Pancreas (tissue), 10 donors: ENCODE measurements at places on chromosomes 2 and 18.

GRCh38 chr18:75201282-75202270 is 7.4 kb downstream of the PTGR3 start:
- peak; percentile 57 for DNase-seq

- DNase-seq: no peak
Observed at GRCh38 chr2:121173112-121173511, 111.9 kb downstream of the TFCP2L1 start.

DNA sequence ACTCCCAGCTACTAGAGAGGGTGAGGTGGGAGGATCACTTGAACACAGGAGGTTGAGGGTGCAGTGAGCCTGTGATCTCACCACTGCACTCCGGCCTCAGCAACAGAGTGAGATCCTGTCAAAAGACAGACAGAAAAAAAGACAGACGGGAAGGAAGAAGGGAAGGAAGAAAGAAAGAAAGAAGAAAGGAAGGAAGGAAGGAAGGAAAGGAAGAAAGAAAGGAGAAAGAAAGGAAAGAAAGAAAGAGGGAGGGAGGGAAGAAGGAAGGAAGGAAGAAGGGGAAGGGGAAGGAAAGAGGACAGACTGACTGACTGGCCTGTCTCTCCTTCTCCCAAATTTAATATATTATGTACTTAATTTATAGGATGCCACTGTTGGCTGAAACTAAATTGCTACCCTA is 21.6 kb downstream of the SP9 start:
- no peak for DNase-seq

DNA sequence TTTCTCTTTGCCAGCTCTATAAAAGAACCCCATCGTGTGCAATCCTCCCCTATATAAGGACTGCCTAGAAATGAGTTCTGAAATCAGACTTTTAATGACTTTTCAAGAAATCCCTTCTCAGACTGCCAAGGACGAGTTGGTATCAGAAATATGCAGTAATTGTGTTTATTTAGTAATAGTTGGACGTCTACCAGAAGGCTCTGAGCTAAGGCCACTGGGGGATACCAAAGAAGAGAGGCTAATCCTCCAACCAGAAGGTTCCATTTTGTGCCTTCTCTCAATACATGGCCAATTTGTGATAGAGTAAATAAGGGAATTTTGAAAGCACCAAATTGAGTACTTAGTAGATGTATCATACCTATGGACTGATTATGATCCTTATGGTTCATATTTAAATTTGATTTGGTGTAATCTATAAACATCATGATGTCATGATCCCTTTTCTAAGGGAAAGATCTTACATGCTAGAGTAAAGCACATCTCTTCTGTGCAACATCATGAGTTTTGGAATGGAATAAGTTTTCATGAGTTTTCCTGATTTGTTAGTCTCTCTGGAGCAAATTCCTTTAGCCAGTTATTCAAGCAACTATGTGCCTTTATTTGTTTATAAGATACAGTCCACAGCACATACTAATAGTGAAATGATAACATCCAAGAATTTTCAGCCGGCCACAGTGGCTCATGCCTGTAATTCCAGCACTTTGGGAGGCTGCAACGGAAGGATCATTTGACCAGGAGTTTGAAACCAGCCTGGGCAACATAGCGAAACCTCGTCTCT is 82.2 kb upstream of the LTBP1 start:
- DNase-seq: no peak

DNA sequence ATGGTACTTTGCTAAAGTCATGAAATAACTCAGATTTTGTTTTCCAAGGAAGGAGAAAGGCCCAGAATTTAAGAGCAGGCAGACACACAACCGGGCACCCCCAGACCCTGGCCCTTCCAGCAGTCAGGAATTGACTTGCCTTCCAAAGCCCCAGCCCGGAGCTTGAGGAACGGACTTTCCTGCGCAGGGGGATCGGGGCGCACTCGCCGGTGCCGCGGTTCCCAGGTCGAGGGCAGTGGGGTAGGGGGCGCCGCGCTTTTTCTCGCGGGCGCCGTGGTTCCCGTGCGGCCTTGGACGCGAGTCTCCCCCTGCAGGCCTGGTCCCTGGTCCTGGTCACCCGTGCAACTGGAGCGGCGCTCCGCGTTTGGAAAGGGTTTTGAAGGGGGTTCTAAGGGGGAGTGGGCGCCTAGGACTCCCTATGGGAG is 1.2 kb downstream of the ZNF236 start:
- DNase-seq: peak; percentile 22

DNA sequence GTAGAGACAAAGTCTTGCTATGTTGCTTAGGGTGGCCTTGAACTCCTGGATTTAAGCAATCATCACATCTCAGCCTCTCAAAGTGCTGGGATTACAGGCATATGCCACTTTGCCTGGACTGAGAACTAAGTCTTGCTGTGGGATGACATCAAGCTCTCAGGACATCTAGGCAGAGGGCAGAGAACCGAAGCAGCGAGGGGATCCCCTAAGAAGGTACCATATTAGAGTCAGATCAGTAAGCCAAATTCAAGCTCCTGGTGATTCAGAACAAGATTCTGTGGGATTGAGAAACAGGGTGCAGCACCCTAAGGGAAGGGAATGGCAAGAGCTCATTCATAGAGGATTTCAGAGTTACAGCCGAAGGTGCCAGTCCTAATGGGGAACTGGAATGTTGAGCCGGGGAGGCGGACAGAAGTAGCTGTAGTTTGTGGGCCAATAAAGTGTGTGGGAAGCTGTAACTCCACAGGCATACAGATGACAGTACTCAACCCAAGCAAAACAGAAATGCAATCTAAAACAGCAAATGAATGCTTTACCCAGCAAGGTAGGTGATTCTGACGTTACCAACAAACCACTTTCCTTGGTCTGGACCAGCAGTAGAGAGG is 30.9 kb downstream of the EPHA4 start:
- DNase-seq: no peak

DNA sequence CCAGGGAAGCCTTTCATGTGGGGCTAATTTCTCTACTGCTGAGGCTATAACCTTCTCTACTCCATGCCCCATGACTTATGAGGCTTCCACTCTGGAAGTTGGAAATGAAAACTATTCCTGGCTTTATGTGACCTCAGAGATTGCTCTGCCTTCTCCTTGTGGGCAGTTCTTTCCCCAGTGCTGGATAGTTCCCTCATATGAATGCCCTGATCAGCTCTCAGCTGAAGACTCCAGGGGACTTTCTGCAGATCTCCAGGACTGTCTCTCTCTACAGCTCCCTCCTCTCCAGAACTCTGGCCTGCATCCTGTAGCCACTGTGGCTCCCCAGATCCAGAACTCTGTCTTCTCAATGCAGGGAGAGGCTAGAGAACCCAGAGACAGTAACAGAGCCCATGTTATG is 235.1 kb downstream of the SEPTIN10 start:
- DNase-seq: no peak

DNA sequence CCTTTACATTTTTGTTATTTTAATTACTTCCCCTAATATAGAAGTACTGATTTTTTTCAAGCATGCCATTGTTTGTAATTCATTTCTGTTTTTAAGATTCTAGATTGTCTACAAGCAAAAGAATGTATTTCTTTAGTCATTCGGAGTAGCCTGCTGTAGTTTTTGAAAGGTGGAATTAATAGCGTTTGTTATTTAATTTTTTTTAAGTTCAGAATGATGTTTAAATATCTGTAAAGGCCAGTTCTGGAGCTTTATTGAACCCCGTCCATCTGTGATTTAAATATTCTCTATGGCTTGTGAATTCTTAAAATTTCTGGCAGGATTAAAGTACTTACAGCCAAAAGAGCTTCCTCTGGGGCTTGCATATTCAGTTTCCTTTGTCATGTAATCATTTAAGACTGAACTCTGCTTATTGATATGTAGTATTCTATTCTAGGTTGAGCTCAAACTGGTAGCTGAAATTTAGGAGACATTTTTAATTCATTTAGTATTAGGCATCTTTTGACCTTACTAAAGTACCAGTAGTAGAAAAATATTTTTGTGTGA is 5.2 kb downstream of the TGIF1 start:
- DNase-seq: no peak

GRCh38 chr2:173667014-173667413 is 298.2 kb downstream of the SP3 start:
- DNase-seq: no peak

GRCh38 chr2:635687-636621 is 41.3 kb downstream of the TMEM18 start:
- no peak for DNase-seq

GRCh38 chr18:36610661-36611060 is 218.1 kb downstream of the TPGS2 start:
- DNase-seq: no peak

GRCh38 chr18:62690236-62690815 is 25.0 kb upstream of the PHLPP1 start:
- DNase-seq: no peak

DNA sequence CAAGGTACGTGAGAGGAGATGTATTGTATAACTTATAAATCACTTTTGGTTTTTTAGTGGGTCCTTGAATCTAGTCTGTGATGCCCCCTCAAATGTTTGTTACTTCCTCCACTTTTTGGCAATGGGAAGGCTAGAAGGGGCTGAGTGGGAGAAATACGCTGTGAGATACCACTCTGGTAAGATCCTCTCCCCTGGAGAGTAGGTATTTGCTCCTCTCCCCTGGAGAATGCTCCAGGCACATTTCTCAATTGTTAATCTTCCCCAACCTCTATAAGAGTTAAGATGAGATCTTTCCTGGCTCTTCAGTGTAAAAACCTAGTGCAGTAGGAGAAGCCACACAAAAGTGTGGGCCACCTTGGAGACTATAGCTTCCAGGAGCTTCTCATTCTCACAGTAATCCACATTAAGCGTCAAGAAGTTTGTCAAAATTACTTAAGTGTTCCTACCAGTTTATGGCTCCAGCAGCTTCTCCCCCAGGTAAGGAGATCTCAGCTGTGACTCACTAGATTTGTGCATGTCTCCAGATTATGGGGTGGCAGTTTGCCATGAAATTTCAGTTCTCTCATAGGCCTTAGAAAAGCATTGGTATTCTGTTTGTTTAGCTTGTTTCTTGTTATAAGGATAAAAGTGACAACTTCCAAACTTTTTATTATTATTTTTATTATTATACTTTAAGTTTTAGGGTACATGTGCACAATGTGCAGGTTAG is 182.6 kb downstream of the FSIP2 start:
- DNase-seq: no peak

- peak; percentile 49 for DNase-seq
Observed at GRCh38 chr2:69741229-69741574, 732 bp upstream of the ANXA4 start.

GRCh38 chr2:25672494-25673299 is 680 bp downstream of the DTNB start:
- peak; percentile 73 for DNase-seq

DNA sequence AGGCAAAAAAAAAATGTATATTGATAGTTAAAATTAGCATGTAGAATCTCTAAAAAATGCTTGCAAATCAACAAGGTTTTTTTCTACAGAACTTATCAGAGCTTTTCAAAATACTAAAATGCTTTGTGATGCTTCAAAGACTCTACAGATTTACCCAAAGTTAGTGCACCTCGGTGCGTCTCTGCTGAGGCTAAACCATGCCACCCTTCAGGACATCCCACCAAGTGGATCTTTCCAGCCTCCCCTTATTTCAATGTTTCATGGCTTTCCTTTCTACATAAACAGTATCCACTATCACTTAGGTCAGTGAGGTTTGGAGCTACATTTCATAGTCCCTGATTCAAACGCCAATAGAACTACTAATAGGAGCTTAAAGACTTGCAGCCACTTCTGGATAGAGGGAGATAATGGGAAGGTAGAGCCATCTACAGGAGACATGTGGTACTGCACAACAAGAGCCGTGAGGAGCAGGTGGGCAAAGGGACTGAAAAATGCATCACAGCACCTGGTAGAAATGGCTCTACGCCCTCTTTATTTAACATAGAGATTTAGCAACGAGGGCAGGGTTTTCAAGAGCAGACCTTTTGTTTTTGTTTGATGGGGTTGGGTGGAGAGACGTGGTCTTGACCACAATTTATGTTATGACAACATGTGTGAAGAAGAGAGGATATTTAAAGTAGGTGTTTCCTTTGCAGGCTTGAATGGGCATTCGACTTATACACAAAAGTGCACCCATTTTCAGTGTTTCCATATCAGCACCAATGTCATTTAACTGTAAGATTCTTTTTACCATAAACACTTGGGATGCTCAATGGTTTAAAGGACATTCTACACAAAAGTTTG is 56.1 kb upstream of the SLC35G4 start:
- no peak for DNase-seq

GRCh38 chr2:73366060-73366459 is 19.6 kb upstream of the ALMS1 start:
- no peak for DNase-seq

DNA sequence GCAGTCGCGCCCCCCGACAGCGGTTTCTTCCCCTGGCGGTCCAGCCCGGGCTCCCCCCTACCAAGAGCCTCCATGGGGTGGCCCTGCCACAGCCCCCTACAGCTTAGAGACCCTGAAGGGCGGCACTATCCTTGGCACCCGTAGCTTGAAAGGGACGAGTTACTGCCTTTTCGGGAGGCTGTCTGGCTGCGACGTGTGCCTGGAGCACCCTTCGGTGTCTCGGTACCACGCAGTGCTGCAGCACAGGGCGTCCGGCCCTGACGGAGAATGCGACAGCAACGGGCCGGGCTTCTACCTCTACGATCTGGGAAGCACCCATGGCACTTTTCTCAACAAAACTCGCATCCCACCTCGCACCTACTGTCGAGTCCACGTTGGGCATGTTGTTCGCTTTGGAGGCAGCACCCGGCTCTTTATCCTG is 475 bp downstream of the SLC4A1AP start:
- no peak for DNase-seq

- DNase-seq: no peak
Observed at GRCh38 chr18:67468038-67468437, 48.5 kb downstream of the DSEL start.

GRCh38 chr2:239015901-239016675 is 168.2 kb downstream of the TWIST2 start:
- DNase-seq: no peak

GRCh38 chr2:170396799-170397459 is 219.0 kb downstream of the MYO3B start:
- DNase-seq: no peak

DNA sequence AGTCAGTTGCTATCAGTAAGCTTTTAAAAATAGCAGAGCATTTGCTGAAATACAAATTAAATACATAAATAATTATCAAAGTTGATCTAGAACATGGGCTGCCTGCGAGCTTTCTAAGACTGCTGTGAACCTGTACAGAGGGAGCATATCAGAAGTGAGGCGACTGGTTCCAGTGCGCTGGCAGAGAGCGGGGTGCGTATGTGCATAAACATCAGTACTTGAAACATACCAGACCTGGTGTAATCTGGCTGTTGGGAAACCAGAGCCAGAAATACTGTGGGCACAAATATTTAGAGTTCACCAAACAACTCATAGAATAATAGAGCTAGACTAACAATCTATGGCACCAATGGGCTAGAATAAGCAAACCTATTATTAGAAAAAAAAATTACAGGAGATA is 27.3 kb downstream of the PDIA6 start:
- no peak for DNase-seq

- DNase-seq: no peak
Observed at GRCh38 chr2:38113981-38114708, 38.2 kb upstream of the CYP1B1 start.
